ENCODE measurements at places on chromosomes 12 and 14.

- no peak for DNase-seq
Observed at GRCh38 chr12:90091809-90092208, 383.2 kb upstream of the ATP2B1 start.

GRCh38 chr12:58774731-58775130, 145.6 kb downstream of the LRIG3 start:
- no peak for DNase-seq

GRCh38 chr12:13371797-13372196, 175.3 kb downstream of the EMP1 start:
- DNase-seq, result no peak

DNA sequence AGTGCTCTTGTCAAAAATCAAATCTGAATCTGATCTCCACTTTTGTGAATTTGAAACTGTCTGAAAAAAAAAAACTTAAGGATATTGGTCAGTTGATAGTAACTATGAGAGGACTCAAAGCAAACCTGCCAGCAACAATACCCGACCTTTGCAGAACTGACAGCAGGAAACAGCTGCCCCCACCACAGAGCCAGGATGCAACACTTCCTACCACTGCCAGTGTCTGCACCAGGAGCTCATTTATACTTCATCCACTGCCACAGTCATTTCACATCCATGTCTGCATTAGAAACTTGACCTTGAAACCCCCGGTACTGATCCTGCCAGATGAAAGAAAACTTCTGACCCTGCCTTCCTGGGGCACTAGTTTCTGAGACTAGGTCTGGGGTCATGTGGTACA, 27.4 kb upstream of the RXYLT1 start:
- no peak for DNase-seq

- DNase-seq, result no peak
Observed at GRCh38 chr14:101286271-101287018, 274.9 kb upstream of the DIO3 start.

DNA sequence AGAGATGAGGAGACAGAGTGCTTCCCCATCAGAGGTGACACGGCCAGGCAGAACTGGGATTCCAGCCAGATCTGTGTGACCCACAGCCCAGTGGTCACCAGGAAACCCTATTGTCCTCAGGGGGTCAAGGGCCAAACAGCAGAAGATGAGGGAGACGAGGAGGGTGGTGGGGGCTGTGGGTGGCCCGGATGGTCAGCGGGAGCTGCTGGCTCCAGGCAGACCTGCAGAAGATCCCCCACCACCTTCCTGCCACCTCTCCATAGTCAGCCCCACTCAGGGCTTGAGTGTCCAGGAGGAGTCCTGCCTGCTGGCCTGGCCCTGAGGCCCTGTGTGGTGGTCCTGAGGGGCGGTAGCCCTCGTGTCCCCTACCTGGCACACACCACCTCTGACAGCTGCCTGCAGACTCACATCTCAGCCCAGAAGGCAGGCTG, 136.8 kb downstream of the CALM1 start:
- DNase-seq, result peak; percentile 13

DNA sequence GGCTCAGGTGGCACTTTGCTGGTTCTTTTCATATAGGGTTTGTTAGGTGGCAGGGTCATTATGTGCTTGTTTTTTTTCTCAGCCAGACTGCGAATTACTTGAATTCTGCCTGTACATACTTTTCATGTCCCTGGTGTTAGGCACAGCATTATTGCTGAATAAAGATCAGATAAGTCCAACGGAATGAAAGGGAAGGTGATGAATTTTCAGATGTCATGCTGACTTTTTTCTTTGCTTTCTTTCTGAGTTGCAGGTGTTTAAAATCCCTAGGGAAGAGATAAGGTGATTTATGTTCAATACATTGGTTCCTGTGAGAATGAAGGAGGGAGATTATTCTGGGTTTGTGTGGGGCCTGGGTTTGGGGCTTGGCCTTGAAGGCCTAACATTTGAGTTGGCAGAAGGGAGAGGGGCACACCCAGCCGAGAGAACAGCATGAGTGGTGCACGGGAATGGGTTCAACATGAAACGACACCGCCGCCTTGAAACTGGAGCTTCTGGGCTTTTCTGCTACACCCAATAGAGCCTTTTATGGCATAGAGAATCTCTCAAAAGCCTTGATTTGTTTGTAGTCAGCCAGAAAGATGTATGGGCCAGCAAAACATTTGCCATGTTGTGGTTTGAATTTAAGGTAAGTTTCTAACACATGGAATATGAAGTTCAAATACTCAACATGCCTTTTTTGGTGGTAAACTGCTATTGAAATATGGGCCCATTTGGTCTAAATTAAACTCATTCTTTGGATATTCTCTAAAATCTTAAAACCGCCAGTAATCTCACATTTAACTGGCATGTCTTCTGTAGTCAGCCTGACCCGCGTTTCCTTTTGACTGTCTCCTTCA, 477.0 kb downstream of the PCNX1 start:
- DNase-seq, result no peak

DNA sequence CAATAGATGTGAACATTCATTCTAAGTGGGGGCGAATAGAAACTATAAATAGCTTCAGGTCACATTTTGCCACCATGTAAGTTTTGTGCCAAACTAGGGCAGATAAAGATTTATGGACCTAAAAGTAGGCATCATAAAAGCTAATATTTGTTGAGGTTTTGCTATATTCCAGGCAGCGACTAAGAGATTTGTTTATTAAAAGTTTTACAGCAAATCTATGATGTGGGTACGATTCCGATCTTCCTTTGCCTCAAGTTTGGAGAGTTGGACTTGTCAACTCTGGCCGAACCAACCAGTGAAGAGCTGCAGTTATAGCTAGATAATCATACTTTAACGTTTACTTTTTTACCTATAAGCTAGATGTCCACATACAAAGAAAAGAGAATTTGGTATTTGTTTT, 1.6 kb downstream of the MAPK1IP1L start:
- no peak for DNase-seq

DNA sequence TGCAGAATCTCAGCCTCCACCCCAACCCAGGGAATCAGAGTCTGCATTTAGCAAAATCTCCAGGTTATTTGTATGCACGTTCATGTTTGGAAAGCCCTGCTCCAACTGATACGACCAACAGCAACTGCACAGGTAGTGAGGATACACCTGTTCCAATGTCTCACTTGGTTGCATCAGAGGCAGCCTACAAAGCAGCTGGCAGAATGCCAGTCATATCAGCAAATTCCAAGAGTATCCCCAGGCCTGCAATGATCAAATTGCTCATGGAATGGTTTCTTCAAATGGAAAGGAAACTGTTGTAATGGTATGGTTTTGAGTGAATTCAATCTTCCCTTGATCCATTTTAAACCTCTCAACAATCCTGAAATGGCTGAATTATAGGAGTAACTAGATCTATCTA, 75.4 kb downstream of the GRIP1 start:
- DNase-seq, result no peak

GRCh38 chr14:72943876-72944430, 17.7 kb downstream of the DCAF4 start:
- no peak for DNase-seq

- no peak for DNase-seq
Observed at GRCh38 chr14:92491782-92492181, 21.8 kb upstream of the RIN3 start.
